ENCODE measurements at places on chromosomes 4 and X. TPM values are rescaled to one million over a fixed set of nuclear protein-coding genes. Genes with fewer than 3 reads are reported as not detected.
A peak's percentile ranks its signal among the peaks of the same experiment; 100 is the strongest.

PIR gene
- polyA plus RNA-seq, result 15.9 TPM

GRIA3 gene
- polyA plus RNA-seq, result 2.2 TPM

GABRG1 gene
- polyA plus RNA-seq, result not detected

SLC49A3 gene
- 0.42 TPM for polyA plus RNA-seq

PPP1R3F gene
- 0.93 TPM for polyA plus RNA-seq

LIN54 gene
- polyA plus RNA-seq, result 16.9 TPM

UGT2A3 gene
- not detected for polyA plus RNA-seq

SLC30A9 gene
- polyA plus RNA-seq, result 65.2 TPM

FOXO4 gene
- polyA plus RNA-seq, result 2.3 TPM

PAGE1 gene
- not detected for polyA plus RNA-seq

MAGEE1 gene
- 0.38 TPM for polyA plus RNA-seq

BST1 gene
- 48.8 TPM for polyA plus RNA-seq

CD38 gene
- not detected for polyA plus RNA-seq

CDS1 gene
- 0.08 TPM for polyA plus RNA-seq

GRCh38 chrX:130267956-130268448, 697 bp downstream of the ZNF280C start:
- DNase-seq, result no peak

GRCh38 chr4:140025470-140025869, 128.5 kb downstream of the MAML3 start:
- DNase-seq, result no peak

- no peak for DNase-seq
Observed at GRCh38 chr4:174110180-174110579, 173.3 kb downstream of the FBXO8 start.

GRCh38 chr4:128454881-128455280, 167.3 kb upstream of the PGRMC2 start:
- DNase-seq, result no peak

- DNase-seq, result peak; percentile 31
Observed at GRCh38 chr4:138062929-138063328, 179.2 kb downstream of the SLC7A11 start.

- peak; percentile 15 for DNase-seq
Observed at GRCh38 chr4:54588404-54588803, 69.4 kb upstream of the KIT start.

- DNase-seq, result no peak
Observed at GRCh38 chrX:133569217-133569616, 153.9 kb upstream of the GPC4 start.

DNA sequence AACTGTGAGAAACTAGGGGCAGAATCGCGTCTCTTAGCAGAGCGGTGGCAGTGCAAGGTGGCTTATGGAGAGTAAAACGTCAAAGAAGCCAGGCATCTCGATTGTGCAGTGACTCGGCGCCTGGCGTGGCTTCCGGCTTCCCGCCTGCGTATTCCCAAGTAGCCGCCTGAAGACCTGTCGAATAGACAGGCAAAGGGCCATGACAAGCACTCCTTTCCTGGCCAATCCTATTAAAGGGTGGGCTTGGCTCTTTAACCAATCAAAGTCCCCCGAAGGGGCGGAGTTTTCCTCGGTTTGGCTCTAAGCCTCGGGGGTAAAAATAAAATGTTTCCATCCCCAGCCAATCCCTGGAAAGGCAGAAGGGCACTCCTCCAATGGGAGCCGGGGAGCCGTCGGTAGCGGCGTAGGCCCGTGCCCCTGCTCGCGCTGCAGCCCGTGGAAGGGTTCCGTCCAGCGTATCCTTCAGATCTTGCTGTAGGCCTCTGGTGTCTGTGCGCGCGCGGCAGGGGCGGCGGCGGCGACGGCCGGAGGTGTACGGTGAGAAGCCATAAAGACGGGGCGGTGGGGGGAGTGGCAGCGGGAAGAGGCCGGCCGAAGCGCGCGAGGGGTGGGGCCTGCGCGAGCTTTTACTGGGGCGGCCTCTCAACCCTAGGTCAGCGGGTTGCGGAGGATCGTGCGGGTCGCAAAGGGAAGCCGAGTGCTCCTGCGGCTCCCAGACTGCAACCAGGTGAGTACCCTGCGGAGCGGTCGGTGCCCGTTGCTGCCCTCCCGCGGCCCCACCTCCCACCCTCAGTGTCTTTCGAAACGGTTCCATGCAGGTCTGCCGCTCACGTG, at the start of gene KANTR:
KANTR (plus strand) TSS at position 395 of the 834 bp plus-strand sequence. CDS start 30,131 bp downstream, outside the sequence.
- DNase-seq, result peak; percentile 94

- DNase-seq, result no peak
Observed at GRCh38 chr4:47631161-47631560, 146.1 kb downstream of the ATP10D start.

- no peak for DNase-seq
Observed at GRCh38 chr4:66091786-66092185, 421.5 kb upstream of the EPHA5 start.

- DNase-seq, result no peak
Observed at GRCh38 chrX:130504019-130504418, 102.2 kb downstream of the RBMX2 start.

DNA sequence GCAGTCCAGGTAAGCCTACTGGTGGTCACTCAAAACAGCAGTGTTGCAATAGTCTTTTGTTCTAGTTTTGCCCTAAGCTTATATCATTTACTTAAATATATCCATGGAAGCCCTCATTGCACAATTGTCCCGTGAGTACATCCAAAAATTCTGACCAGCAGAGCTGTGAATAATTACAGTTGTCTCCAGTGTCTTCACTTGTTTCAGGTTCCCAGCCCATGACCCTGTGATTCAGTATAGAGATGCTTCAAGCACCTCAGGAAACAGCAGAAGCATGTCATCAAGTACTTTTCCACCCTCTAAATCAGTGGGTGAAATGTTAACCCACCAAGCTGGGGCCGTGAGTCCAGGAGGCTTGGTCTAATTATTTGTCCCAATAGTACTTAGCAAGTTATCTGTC, 214.9 kb upstream of the RPS6KA3 start:
- DNase-seq, result no peak

GRCh38 chrX:39425124-39425806, 624.0 kb downstream of the MID1IP1 start:
- no peak for DNase-seq

DNA sequence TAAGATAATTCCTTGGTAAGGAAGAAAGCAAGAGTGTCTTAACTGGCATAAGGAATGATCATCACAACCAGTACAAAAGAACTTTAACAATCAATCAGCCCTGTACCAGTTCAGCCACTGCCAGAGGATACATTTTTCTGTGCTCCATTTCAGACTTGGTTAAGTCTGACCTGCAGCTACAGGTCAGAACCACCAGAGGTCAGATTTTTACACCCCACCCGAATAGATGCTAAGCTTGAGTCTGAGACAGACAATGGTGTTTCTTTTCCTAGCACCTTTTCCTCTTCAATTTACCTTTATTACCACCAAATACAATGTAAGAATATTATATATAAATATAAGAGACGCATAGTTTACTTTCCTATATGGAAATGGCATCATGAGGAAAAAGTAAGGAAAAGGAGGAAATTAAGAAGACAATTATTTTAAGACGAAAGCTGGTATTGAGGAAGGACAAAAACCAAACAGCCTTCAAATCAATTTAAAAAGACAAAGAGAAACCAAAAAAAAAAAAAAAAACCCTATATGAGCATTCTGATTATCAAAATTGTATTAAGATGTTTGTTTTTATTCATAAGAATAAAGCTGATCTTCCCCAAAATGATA, 215.3 kb upstream of the TTC29 start:
- DNase-seq, result peak; percentile 54

DNA sequence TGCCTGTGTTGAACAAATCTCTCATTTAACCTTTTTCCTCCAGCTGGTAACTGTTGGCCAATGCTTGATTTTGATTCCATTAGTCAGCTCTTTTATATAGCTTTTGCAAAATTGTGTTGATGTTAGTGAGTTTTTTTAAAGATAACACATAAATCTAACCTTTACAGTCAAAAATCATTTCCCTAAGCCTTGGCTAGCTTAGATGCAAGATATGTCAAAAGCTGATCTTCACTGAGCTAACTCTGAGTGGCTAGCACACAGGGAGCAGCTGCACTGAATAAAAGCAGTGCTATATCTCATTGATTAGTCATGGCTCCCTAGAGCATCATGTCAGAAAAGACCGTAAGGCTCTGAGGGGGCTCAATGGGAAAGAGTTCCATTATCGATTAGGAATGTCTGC, 78.7 kb downstream of the PPARGC1A start:
- DNase-seq, result peak; percentile 68

GRCh38 chr4:124783847-124784246, 71.3 kb upstream of the ANKRD50 start:
- DNase-seq, result peak; percentile 48

GRCh38 chr4:156638334-156638733, 333.3 kb downstream of the PDGFC start:
- DNase-seq, result peak; percentile 84

GRCh38 chr4:175109933-175110332, 191.8 kb downstream of the ADAM29 start:
- no peak for DNase-seq

DNA sequence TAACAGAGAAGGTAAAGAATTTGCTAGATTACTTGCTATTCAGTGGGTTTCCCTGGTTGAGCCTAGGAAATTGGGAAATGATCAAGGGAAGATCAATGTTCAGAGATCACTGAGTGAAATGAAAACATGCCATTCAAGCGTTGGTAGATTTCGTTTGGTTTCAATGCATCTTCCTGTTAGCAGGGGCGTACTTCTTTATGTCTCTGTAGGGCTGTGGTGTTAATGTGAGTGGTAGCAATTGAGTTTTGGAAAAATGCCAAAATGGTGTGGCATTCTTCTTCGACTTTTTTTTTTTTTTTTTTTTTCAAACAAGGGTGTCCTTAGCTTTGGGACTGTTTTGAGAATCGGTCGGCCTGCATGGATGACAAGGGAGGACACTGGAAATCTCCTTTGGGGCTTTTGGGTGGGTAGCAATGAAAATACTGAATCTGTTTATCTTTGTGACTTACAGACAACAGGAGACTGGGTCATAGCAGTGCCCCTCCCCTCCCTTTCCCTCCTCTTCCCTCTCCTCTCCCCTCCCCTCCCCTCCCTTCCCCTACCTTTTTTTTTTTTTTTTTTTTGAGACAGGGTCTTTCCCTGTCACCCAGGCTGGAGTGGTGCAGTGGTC, 50.4 kb downstream of the SPRY1 start:
- DNase-seq, result no peak

DNA sequence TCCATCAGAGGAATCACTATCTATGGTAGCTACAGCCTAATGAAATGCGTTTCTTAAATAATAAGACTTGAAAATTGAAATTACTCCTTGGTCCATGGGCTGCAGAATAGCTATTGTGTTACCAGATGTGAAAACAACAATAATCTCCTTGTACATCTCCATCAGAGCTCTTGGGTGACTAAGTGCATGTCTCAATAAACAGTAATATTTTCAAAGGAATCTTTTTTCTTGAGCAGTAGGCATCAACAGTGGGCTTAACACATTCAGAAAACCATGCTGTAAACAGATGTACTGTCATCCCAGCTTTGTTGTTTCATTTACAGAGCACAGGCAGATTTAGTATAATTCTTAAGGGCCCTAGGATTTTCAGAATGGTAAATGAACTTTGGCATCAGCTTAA, 67.3 kb downstream of the GLUD2 start:
- DNase-seq, result no peak

DNA sequence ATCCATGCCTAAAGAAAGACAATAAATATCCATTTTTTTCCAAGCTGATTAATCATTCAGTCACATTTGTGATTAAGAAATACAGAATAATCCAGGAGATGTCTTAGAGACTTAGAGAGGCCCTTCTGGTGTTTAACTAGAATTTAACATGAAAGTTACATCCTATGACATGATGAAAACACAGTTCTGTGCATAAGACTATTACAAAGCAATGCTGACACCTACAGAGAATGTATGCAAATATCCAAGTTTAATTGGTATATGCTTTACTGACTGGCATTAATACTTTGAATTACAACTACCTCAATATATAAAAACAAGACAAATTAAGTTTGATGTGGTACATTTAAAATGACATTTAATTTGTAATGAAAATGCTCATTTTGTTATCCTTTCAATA, 17.8 kb upstream of the TLL1 start:
- no peak for DNase-seq

DNA sequence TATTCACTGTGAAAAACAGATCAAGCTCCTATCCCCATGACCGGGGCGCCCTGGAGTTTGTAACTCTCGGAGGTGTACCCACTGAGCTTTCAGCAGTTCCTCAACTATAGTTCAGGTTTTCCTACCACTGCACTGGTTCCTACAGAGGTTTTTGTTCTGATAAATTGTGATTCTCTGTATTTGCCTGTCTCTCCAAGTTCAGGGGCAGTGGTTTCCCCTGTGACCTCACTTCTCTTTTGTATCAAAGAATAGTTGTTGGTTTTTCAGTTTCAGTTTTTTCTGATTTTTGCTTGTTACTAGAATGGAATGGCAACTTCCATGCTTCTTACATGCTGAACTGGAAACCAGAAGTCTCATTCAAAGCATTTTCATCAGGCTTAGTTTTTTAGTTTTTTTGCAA, 56.8 kb upstream of the PLS3 start:
- no peak for DNase-seq

DNA sequence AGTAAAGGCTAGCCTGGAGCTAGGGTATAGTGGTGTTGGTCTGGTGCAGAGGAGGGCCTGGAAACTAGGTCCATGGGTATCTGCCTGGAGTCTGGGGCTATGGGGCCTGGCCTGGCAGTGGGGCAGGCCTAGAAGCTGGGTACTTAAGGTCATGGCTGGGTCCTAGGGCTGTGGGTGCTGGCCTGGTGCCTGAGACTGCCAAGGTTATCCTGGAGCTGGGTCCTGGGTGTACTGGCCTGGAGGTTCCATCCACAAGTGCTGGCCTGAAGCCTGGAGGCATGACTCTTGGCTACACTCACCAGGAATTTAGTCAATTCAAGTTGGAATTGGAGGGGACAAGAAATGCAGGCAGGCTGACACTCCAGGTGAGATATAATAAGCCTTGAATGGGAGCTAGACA, 108.4 kb upstream of the ZCCHC13 start:
- no peak for DNase-seq

- peak; percentile 81 for DNase-seq
Observed at GRCh38 chr4:111641813-111642579, 503.3 kb upstream of the FAM241A start.

GRCh38 chr4:147840838-147841738, 109.2 kb downstream of the ARHGAP10 start:
- peak; percentile 19 for DNase-seq

DNA sequence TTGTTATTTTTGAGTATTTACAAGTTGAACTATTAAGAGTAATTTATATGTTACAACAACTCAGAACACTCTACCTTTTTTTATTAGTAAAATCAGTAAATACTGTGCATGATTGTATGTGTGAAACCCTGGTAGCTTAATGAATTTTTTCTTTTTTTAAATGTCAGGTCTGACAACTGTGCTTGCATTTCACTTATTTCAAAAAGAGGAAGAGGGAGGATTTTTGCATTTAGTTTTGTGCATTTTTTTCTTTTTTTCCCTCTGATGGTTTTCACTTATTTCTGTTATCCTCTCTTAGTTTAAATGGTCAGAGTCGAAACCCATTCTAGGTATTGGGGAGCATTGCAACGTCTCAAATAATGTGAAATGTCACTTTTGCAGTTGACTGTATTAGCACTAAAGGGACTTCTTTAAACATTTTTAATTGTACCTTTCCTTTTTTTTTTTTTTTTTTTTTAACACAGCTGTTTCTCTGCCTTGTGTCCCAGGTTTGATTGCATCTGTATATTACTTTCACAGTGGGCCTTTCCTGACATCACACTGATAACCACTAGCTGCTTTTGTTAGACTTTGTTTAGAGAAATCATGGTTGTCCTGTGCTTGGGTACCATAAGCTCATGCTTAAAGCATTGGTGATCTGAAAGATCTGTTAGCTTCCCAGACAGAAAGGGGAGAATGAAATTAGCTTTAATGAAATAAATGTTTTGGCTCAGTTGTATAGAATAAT, 28.5 kb downstream of the MOB1B start:
- DNase-seq, result no peak
